ENCODE measurements at places on chromosomes 4 and X.

GRCh38 chr4:165198329-165198728 lies 9.0 kb upstream of the KLHL2 start:
- no peak for DNase-seq

GRCh38 chr4:185880571-185880970 lies 68.6 kb upstream of the SORBS2 start:
- DNase-seq, result no peak

DNA sequence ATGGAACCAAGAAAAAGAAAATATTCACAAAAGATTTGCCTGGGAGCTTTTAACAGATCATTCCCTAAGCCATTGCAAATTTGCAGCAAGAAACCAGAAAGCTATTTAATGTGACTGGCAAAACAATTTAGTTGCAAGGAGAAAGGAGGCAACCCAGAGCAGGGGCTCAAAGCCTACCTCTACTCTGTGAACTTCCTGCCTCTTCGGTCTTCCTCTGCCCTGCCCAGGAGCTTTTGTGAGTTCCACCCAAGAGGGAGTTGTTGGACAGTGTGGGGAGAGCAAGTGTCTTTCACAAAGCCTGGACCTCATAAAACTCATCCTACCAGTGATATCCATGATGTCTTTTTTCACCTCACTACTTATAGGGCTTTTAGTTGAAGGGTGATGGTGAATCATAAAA lies 107.4 kb downstream of the AFF1 start:
- no peak for DNase-seq

- no peak for DNase-seq
Observed at GRCh38 chrX:9871701-9872268, 85.6 kb downstream of the SHROOM2 start.

GRCh38 chrX:16444353-16444752 lies 205.6 kb upstream of the S100G start:
- no peak for DNase-seq
